Stimulated activated CD4-positive, alpha-beta T cell treated with anti-CD3 and anti-CD28 coated beads, Interleukin-15, amount 100 ng/mL, for 48 hours (primary cell): ENCODE measurements at places on chromosomes 2 and 18.

- no peak for DNase-seq
These were observed 43.0 kb downstream of the WIPF1 start for GRCh38 chr2:174554529-174555150.

DNA sequence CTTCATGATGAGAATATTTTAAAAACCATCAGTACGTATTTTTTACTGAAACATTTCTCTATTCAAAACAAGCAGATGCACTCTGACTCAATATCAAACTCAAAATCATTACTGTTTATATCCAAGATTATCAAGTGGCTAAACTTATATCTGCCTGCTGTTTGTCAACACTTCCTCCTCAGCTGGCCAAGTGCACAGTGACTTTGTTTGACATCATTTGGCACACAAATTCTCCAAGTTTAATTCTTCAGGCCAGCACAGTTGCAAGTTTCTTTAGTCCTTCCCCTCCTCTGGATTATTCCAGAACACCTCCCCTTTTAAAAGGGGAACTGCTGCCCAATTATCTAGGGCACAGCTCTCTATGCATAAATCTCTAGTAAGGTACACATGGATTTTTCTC is 346.6 kb downstream of the FSIP2 start:
- DNase-seq = no peak

- DNase-seq = no peak
These were observed 21.6 kb downstream of the GPD2 start for GRCh38 chr2:156457523-156458517.

DNA sequence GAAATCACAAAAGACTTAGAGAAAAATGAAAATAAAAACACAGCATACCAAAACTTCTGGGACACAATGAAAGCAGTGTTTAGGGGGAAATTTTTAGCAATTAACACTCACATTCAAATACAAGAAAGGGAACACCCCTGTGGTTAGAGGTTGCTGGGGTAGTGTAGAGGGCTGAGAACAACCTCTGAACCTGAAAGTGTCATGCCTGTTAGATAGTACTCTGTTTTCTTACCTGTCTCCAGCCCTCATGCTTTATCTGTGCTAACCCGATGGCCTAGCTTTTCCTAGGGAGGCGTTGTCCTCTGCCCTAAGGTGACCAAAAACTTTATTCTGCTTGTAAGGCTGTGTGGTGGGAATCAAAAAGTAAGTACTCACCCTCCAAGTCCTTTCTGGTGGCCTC is 122.6 kb upstream of the OTX1 start:
- no peak for DNase-seq

GRCh38 chr2:231521-232185 is 32.2 kb downstream of the SH3YL1 start:
- DNase-seq = no peak

DNA sequence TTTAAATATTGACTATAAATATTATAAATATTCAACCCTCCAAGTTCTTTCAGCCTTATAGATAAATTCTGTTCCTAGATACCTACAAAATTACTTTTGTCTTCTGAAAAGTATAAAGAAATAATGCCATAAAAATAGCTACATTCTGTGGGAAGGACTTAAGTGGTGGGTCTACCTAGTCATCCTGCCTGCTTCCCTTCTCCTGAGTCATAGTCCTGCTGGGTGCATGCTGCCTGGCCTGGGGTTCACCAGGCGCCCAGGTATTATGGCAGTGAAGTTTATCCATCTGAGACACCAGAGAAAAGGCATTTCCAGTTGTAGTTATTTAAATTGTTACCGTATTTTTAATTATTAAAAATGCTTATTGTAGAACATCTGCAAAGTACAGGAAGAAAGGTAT is 167.5 kb downstream of the SLC39A10 start:
- DNase-seq = no peak

- DNase-seq = no peak
These were observed 70.0 kb upstream of the ATP5MC3 start for GRCh38 chr2:175251425-175252041.

DNA sequence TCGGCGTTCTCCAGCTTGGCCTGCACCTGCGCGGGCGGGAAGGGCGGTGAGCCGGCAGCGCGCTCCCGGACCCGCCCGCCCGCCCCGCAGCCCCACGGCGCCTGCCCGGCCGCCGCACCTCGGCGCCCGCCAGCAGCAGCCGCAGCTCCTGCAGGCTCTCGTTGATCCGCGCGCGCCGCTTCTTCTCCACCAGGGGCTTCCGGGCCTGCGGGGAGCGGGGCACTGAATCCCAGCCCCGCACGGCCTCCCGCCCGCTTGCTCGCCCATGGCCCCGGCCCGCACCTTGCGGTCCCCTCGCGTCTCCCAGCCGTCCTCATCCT is 335 bp downstream of the HES6 start:
- DNase-seq = no peak

- DNase-seq = no peak
These were observed 613.3 kb downstream of the TSN start for GRCh38 chr2:122368576-122369243.

DNA sequence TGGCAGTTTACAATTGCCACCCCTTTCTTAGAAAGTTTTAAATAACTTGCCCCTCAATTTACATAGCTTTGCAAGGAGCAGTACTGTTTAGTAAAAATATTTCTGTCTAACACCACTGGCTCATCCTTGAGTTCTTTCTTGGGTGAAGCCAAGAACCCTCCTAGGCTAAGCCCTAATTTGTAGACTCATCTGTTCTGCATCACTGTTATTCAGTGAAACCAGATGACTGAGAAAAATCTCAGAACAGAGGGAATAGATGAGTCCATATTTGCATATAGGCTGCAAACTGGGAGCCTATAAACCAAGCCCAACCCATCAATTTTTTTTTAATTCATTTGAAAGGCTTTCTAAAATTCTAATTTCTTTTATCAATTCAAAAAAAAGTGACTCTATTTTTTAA is 161.4 kb upstream of the TFPI start:
- DNase-seq = no peak
